G401 (cell line): ENCODE measurements at places on chromosomes 5 and 9.

DNA sequence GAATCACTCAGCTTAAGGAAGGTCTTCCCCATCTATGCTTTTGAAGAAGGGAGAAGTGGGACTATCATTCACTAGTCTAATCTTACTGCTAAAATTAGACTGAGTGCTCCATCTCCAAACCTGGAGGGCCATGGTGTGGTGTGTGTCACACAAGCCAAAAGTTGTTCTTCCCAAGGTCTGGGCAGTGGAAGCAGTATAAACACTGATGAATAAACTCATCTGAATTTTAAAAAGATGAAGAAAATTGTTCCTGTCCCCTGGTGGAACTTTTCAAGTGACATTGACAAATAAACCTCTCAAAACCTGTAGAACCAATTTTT lies 16.2 kb downstream of the STX17 start:
- DNase-seq, result no peak

- no peak for DNase-seq
Measured at GRCh38 chr9:110650261-110650660, 18.3 kb upstream of the MUSK start.

DNA sequence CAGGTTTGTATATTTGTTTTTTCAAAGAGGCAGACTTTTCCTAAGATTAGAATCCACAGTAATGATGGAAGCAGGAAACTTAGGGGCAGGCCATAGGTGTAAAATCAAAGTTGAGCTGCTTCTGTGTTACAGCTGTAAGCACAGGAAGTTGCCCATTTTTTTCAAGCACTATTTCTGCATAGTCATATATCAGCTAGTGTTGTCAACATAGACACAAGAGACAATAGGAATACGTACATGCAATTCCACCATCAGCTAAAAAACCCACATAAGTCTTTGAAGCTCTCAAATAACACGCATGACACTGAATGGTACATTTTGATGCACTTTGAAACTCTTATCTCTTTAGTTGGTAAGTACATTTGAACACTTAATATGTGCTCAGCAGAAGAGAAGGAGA lies 20.2 kb upstream of the SMIM15 start:
- no peak for DNase-seq

DNA sequence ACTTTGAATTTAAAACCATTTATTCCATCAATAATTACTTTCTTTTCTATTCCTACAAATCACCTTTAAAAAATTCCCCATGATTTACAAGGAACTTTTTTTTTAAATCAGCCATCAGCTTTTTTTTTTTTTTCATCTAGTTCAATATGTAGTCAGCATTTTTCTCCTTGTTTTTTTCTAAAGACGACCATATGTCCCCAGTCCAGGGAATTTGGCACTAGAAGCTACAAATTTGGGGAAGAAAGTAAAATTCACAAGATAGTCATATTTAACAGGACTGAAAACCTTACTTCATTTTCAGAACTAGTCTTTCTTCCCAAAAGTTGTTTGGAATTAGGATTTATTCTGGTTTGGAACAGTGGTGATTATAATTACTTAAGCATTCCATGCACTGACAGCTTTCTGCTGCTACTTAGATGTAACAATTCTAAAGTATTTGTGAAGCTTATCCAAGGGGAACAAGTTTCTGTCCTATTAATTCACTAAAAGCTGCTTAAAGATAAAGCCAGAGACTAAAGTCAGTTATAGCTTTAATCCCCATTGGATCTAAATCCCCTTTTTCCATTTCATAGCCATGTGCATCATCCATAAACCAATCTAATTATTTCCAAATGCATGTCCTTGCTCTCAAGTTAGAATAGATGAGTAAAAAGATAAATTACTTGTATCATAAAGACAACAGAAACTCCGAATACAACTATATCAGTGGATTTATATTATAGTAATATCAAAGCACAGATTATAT lies 7.4 kb upstream of the SNCAIP start:
- peak; percentile 39 for DNase-seq

DNA sequence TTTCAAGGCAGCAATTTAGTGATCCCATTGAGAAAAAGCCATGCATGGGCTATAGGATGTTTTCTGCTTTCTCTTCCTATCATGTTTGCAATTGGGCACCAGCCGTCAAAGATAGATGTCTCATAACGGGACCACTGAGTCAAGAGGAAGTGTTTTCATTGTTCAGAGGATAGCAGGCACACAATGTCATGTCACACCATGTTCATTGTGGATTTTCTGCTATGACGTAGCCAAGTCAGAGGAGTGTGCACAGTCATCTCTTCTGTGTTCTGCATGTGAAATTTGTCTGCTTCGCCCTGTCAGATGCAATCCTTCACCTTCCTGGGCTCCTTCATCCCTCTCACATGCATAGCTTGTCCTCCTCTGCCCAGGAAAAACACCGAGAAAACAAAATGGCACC lies 106.0 kb downstream of the CD180 start:
- no peak for DNase-seq

GRCh38 chr5:95422838-95423237 lies 31.7 kb downstream of the FAM81B start:
- DNase-seq, result no peak
